NCI-H1048 (cell line): ENCODE measurements at places on chromosomes 11 and 22.

- no peak for DNase-seq
Observed at GRCh38 chr11:12196308-12196707, 85.9 kb downstream of the MICAL2 start.

- no peak for DNase-seq
Observed at GRCh38 chr11:113448316-113448677, 26.9 kb downstream of the DRD2 start.

DNA sequence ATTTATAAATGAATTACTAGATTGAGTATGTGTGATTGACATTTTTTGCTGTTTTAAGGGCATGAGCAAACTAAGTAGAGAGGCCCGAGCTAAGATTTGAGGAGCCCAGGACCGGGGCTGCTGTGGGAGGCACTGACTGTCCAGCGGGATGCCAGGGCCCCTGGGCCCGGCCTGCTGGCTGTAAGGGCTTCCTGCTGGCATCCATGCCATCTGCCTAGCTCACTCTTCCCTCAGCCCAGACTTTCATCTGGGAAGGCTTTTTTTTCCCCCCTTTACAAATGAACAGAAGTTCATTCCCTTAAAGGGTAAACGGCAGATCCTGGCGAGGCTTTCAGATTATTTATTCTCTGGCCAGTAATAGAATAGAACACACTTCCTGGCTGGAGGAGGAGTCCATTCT, 16.0 kb upstream of the TP53I11 start:
- DNase-seq: no peak

DNA sequence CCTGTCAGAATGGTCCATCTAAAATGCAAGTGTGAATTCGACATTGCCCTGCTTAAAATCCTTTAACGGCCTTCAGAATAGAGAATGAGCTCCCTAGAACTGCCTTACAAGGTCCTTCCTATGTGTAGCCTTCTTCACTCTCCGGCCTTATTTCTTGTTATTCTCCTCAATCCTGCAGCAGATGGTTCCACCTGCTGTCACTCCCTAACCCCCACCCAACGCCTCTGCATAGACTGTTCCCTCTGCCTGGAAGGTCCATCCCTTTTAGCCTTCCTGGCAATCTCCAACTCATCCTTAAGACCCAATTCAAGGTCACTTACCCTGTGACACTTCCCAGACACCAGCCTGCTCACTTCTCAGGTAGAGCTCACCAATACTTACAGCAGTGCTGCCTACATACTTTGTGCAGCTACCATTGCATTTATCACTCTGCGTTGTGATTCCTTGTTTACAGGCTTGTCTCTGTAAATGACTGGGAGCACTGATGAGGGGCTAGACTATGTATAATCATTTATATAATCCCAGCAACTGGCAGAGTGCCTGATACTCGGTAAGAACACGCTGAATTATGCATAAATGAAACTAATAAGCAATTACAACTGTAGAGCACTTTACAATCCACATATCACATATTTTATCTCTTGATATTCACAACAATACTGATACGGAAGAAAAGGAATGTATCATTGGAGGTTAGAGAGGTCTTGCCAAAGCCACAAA, 58.9 kb downstream of the CLPB start:
- no peak for DNase-seq

- no peak for DNase-seq
Observed at GRCh38 chr11:65821107-65821506, 12.7 kb upstream of the SNX32 start.

DNA sequence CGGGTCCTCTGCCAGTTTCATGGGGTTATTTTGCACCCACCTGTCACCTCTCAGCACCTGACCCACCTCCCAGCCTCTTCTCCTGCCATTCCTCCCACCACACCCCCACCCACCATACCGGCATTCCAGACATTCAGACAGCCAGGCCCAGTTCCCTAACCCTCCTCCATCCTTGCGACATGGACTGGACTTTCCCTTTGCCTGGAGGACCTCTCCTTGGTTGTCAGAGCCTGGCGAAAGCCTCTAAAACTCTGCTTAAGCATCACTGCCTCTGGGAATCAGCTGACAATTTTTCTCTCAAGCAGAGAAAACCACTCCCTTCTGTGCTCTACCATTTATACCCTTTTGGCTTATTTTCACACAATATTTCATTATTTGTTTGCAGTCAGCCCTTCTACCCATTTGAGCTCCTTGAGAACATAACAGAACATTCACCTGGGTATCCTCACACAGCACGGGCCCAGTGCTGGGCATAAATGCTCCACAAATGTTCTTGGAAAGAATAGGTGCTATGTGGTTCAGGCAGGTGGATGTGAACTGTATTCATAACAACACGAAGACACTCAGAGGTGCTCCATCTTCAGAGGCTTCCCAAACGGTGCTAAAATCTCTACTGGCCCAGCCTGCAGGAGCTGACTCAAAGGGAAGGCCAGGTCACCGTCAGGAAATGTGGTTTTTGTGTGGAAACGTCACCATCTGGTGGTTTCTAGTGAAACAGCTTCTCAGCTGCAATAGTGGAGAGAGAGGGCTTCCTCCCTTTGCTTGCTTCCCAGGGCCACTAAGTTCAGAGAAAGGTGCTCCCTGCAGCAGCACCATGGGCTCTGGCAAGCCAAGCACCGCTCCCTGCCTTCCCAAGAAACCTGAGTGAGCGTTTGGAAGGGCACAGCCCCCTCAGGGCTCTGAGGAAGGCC, 10.4 kb downstream of the SPATA19 start:
- DNase-seq: no peak

- no peak for DNase-seq
Observed at GRCh38 chr11:75858613-75859012, 43.6 kb downstream of the UVRAG start.

DNA sequence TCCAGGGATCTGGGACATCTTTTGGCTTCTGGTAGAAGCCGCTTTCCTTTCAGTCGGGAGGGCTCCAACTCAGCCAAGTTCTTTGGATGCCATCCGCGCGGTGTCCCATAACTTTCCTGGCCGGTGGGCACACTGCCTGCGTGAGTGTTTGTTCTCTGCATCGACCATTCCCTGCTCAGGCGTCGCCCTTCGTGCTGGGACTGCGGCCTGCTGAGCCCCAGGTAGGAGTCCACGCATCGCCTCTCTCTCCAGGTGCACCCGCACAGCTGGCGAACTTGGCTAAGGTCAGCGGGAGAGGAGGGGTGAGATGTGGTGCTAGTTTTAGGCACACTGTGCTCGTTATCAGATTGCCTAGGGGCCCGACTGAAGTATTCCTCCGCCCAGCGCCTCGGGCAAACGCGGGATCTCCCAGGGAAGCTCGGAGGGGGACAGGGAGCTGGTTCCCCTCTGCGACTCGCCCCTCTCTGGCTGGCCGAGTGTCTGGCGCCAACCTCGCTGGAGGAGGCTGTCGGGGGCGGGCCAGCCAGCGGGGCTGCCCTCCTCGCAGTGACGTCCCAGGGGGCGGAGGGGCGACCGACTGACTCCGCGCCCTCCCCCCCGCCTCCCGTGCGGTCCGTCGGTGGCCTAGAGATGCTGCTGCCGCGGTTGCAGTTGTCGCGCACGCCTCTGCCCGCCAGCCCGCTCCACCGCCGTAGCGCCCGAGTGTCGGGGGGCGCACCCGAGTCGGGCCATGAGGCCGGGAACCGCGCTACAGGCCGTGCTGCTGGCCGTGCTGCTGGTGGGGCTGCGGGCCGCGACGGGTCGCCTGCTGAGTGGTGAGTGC, at the start of gene LAYN:
Gene LAYN, plus strand, starts transcription at position 607 of the 823 bp plus-strand sequence. Its CDS starts 124 bp downstream, at position 731.
- no peak for DNase-seq

DNA sequence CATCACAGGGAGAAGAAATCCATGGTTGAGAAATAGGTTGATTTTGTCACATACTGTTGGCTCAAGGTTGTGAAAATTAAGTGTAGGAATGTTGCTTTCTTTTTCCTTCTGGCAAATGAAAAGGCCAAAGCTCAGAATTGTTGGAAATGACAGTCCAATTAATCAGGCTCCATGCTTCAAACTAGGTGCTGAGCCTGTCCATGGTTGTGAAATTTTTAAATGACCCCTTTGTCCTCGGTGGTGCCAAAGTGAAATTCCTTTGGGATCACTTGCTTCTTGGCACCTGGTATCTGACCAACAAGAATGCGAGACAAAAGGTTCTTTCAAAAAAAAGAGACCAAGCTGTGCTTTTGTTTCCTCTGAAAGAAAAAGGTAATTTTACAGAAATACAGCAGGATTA, 451.9 kb downstream of the ETS1 start:
- DNase-seq: no peak

- DNase-seq: no peak
Observed at GRCh38 chr11:94928117-94928990, 45.0 kb downstream of the CWC15 start.

GRCh38 chr11:118827118-118827517, 36.2 kb upstream of the DDX6 start:
- DNase-seq: no peak

GRCh38 chr22:23400286-23400981, 179.7 kb downstream of the IGLL1 start:
- no peak for DNase-seq

- DNase-seq: no peak
Observed at GRCh38 chr22:48653306-48653705, 1174.4 kb downstream of the BRD1 start.

DNA sequence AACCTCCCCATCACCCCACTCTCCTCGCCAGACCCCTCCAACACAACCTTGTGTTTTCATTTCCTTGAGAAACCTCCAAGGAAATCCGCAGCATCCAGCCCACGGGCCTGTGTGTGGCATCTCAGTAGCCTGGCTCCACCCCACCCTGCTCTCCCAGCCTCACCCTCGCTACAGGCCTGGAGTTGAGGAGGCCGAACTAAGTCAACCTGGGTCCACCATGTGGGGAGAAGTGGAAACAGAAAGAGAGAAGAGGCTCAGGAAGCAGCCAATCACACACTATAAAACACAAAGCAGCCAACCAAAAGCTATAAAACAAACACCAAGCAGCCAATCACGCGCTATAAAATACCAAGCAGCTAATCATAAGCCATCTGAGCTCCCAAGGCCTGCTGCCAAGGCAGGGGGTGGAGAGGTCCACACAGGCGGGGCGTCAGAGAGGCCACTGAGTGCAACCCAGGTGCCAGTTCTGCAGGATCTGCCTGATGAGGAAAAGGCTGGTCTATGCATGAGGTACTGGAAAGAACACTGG, 72.0 kb downstream of the MICAL3 start:
- no peak for DNase-seq

DNA sequence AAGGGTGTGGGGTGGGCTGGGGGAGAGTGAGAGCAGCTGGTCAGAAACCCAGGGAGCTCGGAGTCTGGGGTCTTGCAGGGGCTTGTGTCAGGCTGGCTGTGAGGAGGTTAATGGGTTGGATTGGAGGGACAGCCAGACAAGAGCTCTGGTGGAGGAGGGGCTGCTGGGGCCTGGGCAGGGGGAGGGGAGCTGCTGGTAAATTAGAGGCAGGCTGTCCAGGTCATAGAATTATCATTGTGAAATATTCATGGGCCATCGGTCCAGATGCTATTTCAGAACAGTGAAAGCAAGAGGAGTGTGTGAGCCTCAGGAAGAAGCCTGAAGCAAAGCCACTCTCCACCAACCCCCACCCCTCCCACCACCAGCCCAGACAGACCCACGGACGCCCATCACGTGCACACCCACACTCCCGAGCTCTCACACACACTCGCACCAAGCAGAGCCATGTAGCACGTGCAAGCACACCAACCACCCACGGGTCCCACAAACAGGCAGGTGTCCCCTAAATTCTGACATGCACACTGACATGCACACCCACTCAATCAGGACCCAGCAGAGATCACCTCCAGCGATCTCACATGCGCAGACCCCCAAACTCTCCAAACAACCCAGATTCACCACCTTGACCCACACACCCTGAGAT, 18.8 kb downstream of the RTN4RL2 start:
- DNase-seq: no peak

- DNase-seq: no peak
Observed at GRCh38 chr11:113462830-113463229, 12.4 kb downstream of the DRD2 start.

DNA sequence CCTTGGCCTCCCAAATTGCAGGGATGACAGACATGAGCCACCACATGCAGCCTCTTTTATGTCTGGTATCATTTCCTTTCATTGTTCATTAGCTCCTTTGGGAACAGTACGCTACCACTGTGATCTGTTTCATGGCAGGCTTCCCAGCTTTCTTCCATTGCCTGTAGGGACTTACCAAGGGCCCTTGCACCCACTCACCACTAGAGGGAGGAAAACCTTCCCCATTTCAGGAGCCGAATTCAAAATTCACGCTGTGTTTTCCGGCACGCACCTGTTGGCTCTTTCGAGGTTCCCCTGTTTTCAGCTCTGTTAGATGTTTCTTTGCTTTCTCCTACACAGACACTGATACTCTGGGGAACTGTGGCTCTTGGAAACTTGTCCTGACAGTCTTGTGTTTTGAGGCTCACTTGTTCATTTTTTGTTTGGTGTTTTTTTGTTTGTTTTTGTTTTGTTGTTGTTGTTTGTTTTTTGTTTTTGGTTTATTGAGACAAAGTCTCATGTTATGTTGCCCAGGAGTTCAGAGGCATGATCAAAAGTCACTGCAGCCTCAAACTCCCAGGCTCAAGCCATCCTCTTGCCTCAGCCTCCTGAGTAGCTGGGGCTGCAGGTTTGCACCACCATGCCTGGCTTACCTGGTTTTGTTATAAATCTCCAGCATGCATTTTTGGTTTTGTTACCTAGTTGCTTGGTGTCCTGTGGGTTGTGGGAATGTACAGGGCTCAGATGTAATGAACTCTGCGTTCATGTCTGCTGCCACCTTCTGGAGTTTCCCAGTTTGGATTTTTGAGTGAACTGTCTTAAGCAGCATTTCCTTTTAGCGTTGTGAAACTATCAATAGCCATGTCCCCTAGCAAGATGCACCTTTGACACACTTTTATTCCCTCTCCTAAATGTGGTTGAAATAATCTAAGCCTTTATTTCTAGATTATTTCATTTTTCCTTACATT, 2.3 kb downstream of the KRTAP5-11 start:
- DNase-seq: no peak
